ENCODE measurements at places on chromosomes 16 and 17. TPM values are rescaled to one million over a fixed set of nuclear protein-coding genes. Genes with fewer than 3 reads are reported as not detected.
A peak's percentile ranks its signal among the peaks of the same experiment; 100 is the strongest.

GRCh38 chr17:2954898-2955445 lies 108.4 kb downstream of the OR1D5 start:
- H3K36me3 ChIP-seq: no peaks in the 10 kb centered on the region
- peaks cover 36% of the 10 kb centered on the region for H3K4me1 ChIP-seq
- peak overlapping the region; percentile 34 for H3K4me3 ChIP-seq
- no peak for DNase-seq

DNA sequence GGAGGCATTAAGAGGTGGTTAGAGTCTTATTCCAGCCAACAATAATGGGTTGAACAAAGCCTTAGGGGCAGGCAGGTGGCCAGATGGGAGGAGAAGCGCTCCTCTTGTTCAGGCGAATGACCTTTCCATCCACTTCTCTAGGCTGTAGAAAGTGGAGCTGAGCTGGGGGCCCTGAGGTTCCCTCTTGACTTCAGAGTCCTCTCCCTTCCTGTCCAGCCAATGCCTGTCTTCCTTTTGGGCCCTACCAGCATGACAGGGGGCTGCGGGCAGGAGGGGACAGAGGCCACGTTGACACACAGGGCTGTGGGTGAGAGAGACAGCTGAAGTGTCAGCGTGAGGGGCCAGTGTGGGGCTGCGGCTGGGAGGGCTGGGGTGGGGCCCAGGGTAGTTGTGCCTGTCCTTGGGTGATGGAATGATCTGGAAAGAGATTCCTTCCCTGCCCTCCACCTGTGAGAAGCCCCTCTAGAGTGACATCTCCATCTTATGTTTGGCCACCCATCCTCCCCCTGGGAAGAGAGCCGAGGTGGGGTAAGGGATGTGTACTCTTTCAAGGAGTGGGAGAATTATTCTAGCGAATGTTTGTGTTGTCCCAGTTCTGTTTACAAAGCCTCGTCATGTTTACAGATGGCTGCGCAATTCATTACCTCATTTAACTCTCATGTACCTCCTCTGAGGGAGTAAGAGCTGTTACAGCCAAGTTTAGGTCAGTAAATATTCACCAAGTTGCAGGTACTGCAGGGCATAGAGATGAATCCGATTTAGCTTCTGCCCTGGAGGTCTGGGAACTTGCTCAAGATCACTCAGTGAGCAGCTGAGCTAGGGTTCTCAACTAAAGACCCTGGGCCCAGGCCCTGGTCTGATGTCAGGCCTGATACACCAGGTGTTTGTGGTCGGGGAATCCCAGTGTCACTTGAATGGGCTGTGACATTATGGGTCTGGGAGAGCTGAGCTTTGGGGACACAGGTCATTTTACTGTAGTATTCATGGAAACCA lies 3.3 kb downstream of the ERBB2 start:
- H3K27me3 ChIP-seq: peaks cover 30% of the 10 kb centered on the region
- no peak overlapping the region for H3K4me3 ChIP-seq
- H3K36me3 ChIP-seq: peaks cover 7% of the 10 kb centered on the region

DNA sequence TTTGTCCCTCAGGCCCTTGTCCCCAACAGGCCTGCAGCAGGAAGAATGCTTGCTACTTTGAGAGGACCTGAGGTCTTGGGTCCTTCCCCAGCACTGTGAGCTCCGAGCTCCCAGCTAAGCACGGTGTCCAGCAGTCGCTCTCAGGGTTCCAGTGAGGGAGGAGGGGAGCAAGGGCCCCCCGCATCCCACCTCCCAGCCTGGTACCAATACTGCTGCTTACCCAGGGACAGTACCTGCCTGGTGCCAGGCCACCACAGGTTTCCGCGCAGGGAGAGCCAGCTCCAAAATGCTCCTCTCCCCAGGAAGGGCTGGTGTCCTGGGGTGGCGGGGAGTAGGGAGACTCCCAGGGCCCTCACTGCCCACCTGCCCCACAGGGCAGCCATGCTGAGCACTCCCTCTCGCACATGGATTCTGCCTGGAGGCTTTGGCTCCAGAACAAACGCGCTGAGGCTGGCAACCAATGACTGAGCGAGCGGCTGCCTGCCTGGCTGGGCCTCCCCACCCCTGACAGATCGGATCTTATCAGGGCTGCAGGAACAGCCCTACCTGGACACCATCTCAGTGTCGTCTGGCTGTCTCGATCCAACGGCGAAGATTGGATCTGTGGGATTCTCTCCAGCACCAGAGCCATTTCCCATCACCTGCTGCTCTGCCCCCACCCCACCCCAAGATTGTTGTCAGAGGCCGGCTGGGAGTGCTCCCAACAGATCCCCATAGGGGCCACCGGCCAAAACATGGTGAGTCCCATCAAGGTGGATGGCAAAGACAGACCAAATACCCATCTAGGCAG lies 2.4 kb downstream of the DOK4 start:
- H3K4me1 ChIP-seq: peaks cover 14% of the 10 kb centered on the region
- H3K36me3 ChIP-seq: no peaks in the 10 kb centered on the region
- H3K27me3 ChIP-seq: no peaks in the 10 kb centered on the region
- no peak overlapping the region for H3K27ac ChIP-seq
- peak overlapping the region; percentile 12 for H3K4me3 ChIP-seq

GRCh38 chr16:17230932-17231581 lies 239.7 kb downstream of the XYLT1 start:
- no peak for DNase-seq
- no peak overlapping the region for H3K27ac ChIP-seq
- H3K27me3 ChIP-seq: no peaks in the 10 kb centered on the region

DNA sequence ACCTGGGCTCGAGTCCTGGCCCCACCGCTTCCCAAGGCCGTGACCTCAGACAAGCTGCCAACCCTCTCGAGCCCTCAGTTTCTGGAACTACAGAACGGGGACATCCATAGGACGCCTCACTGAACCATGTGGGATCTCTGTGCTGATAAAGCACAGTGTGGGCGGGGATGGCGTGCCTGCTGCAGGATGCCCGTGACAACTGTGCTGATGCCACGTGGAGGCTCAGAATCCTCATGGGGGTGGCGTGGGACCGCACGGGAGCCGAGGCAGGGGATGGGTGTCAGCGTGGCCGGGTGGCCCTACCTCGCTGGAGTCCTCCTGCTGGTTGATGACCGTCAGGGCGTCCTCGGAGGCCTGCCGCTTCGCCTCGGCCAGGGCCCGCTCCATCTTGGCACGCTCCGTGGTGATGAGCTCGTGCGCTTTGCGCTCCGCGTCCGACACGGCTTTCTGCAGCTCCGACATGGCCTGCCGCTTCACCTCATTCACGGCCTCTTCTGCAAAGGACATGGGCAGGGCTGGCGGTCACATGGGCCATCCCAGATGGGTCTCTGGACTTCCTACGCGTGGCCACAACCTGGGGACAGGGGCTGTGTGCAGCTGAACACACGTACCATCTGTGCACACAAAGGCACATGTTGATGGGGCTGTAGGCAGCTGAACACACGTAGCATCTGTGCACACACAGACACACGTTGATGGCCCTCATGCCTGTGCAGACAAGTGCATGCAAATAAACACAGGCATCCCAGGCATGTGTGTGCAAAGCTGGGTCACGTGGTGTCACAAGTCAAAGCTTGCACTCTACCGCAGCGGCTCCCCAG lies 12.7 kb upstream of the PABPN1L start:
- H3K36me3 ChIP-seq: no peaks in the 10 kb centered on the region
- peaks cover 4% of the 10 kb centered on the region for H3K27me3 ChIP-seq
- no peak for DNase-seq
- no peak overlapping the region for H3K27ac ChIP-seq

DNA sequence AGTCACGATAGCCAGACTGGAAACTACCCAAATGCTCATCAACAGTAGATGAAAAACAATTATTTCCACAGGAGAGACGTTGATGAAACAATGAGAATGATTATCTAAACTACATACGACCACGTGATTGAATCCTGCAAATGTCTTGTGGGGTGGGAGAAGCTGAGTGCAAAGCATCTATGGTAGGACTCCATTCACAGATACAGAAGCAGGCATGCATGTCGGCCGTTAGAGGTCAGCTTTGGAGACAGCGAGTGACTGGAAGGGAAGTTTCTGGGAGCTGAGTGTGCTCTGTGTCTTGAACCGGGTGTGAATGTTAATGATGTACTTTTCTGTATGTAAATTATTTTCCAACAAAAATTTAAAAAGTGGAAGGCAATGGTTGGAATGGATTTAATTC lies 71.5 kb upstream of the DNAJA2 start:
- H3K27ac ChIP-seq: no peak overlapping the region
- H3K36me3 ChIP-seq: no peaks in the 10 kb centered on the region
- H3K4me3 ChIP-seq: no peak overlapping the region
- peaks cover 14% of the 10 kb centered on the region for H3K4me1 ChIP-seq
- no peaks in the 10 kb centered on the region for H3K27me3 ChIP-seq
- no peak for DNase-seq

- DNase-seq: no peak
- H3K36me3 ChIP-seq: no peaks in the 10 kb centered on the region
- H3K4me3 ChIP-seq: no peak overlapping the region
- no peak overlapping the region for H3K27ac ChIP-seq
- no peaks in the 10 kb centered on the region for H3K4me1 ChIP-seq
- no peaks in the 10 kb centered on the region for H3K27me3 ChIP-seq
These were observed 834.2 kb upstream of the SOX9 start for GRCh38 chr17:71286625-71287024.

DNA sequence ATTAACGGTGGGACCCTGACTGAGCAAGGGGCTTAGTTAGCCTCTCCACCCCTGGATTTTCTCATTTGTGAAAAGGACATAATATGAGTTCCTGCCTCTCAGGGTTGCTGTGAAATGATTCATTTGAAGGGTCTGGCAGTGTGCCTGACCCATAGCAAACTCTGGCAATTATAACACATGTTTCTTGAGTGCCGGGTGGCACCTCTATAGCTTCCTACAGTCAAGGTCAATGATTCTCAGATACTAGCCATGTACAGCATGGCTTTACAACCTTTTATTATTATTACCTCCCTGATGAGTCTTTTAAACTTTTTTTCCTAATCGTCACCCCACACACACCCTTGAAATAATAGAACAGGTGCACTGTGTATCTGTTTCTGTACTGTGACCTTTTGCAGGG lies 42.1 kb downstream of the TMEM114 start:
- no peak overlapping the region for H3K27ac ChIP-seq
- peaks cover 4% of the 10 kb centered on the region for H3K4me1 ChIP-seq
- DNase-seq: no peak
- H3K36me3 ChIP-seq: no peaks in the 10 kb centered on the region
- H3K27me3 ChIP-seq: peaks cover 87% of the 10 kb centered on the region

DNA sequence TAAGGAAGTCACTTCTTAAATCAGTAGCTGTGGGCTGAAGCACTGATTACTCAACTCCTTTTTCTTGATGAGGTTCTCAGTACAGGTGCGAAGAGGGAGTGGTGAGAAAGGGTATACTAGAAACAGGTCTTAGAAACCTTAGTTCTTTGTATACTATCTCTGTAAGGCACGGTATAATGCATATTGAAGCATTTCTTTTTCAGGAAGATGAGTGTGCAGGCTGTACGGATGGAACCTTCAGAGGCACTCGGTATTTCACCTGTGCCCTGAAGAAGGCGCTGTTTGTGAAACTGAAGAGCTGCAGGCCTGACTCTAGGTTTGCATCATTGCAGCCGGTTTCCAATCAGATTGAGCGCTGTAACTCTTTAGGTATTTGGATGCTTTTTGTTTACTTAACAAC lies 39.2 kb downstream of the CYLD start:
- H3K27ac ChIP-seq: peak overlapping the region; percentile 87
- DNase-seq: no peak
- no peaks in the 10 kb centered on the region for H3K27me3 ChIP-seq
- peak overlapping the region; percentile 75 for H3K4me3 ChIP-seq

- peak; percentile 49 for DNase-seq
- peaks cover 26% of the 10 kb centered on the region for H3K4me1 ChIP-seq
- H3K27ac ChIP-seq: peak overlapping the region; percentile 78
These were observed 206.2 kb downstream of the PRKCB start for GRCh38 chr16:24041834-24042631.

GRCh38 chr17:28371245-28372202 lies at the start of gene SARM1:
TSS of gene SARM1 (plus strand) at chr17:28371694. CDS start at chr17:28372033, 339 bp downstream.
- DNase-seq: peak; percentile 63
- H3K4me1 ChIP-seq: peaks cover 13% of the 10 kb centered on the region
- peak within 1 kb of the TSS; percentile 97 for H3K4me3 ChIP-seq
- no peaks in the 10 kb centered on the region for H3K27me3 ChIP-seq
- H3K27ac ChIP-seq: peak within 1 kb of the TSS; percentile 85

DNA sequence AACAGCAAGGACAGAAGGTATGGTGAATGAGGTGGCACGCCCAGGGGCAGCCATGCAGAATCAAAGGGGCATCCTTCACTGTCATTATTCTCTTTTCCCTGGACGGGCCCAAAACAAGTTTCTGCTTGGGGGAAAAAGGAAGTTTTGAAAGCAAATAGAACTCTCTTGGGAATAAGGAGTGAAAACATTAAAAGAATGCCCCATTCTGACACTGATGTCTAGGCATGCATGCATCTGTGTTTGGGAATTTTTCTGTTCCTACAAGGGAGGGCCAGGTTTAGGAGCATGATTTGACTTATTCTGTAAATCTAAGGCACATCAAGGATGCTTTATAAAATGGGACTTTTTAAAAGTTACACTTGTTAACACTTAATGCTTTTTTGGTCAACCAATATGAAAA lies 34.3 kb upstream of the SLC12A3 start:
- no peak overlapping the region for H3K27ac ChIP-seq
- H3K4me1 ChIP-seq: peaks cover 6% of the 10 kb centered on the region
- no peak for DNase-seq
- H3K4me3 ChIP-seq: no peak overlapping the region

DNA sequence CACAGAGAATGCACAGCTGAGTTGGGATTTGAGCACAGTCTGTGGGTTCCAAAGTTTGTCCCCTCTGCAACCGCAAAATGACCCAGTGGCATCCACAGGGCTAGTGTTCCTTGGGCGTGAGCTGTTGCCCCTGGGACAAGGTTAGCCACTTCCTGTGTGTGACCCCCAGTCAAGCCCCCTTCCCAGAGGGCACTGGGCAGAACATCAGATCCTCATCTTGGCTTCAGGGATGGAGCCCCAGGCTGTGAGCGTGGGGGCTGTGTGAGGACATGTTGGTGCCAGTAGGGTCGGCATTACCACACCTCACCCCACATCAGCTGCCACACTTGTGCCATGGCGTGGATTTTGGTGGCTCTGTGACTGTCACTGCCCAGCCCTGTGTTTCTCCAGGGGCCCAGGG lies 55.3 kb downstream of the USP22 start:
- peaks cover 4% of the 10 kb centered on the region for H3K4me1 ChIP-seq
- H3K27me3 ChIP-seq: peaks cover under 1% of the 10 kb centered on the region
- H3K4me3 ChIP-seq: no peak overlapping the region
- no peak overlapping the region for H3K27ac ChIP-seq
- no peak for DNase-seq

- peaks cover 6% of the 10 kb centered on the region for H3K36me3 ChIP-seq
- H3K27ac ChIP-seq: no peak overlapping the region
- DNase-seq: no peak
- H3K27me3 ChIP-seq: no peaks in the 10 kb centered on the region
- H3K4me3 ChIP-seq: no peak overlapping the region
- peaks cover 19% of the 10 kb centered on the region for H3K4me1 ChIP-seq
These were observed 9.2 kb downstream of the GLYR1 start for GRCh38 chr16:4837733-4838501.

DNA sequence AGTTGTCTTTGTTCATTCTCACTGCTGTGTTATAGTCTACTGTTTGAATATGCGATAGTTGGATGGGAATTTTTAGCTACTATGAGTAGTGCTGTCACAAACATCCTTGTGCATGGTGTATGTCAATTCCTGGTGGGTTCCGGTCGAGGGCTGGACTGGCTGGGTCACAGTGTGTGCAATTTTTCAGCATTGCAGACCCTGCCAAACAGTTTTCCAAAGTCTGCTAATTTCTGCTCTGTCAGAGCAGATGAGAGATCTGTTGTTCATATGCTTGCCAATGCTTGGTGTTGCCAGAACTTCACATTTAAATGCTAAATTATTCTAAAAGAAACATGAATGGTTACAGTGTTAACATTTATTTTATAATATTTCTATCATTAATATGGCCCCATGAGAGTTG lies 3.6 kb upstream of the C16orf96 start:
- H3K27me3 ChIP-seq: no peaks in the 10 kb centered on the region
- DNase-seq: no peak
- H3K36me3 ChIP-seq: no peaks in the 10 kb centered on the region
- H3K4me3 ChIP-seq: no peak overlapping the region

The YPEL3 gene
- 131 TPM for total RNA-seq

The CDK5RAP3 gene
- total RNA-seq: 231 TPM

The ZNF19 gene
- 5.1 TPM for total RNA-seq

The STH gene
- not detected for total RNA-seq
